T-helper 2 cell treated with Interferon-gamma antibody and Interleukin-4, amounts not matched to agents 5 μg/mL and 100 μg/mL, for 36 hours (primary cell): ENCODE measurements at places on chromosomes 12 and 14.
A peak's percentile ranks its signal among the peaks of the same experiment; 100 is the strongest.

- DNase-seq: no peak
Observed at GRCh38 chr12:14689996-14690395, 6.4 kb downstream of the GUCY2C start.

DNA sequence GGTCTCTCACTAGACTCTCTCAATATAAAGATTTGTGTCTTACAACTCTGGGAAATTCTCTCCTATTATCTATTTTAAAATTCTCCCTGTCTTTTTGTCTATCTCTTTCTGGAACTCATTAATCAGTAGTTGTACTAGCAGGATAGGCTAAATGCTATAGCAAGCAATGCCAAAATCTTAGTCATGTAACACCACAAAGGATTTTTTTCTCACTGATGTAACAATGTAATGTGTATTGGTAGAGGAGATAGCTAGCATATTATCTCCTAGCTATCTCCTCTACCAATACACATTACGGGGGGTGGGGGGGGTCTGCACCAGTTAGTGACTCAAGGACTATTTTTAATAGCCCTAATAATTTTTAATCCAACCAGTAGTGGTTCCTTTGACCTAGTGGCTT is 225.4 kb downstream of the KLHL28 start:
- no peak for DNase-seq

GRCh38 chr14:68719634-68720384 is 73.1 kb downstream of the ZFP36L1 start:
- peak; percentile 26 for DNase-seq

- DNase-seq: no peak
Observed at GRCh38 chr12:95100264-95101190, 27.1 kb upstream of the NR2C1 start.

DNA sequence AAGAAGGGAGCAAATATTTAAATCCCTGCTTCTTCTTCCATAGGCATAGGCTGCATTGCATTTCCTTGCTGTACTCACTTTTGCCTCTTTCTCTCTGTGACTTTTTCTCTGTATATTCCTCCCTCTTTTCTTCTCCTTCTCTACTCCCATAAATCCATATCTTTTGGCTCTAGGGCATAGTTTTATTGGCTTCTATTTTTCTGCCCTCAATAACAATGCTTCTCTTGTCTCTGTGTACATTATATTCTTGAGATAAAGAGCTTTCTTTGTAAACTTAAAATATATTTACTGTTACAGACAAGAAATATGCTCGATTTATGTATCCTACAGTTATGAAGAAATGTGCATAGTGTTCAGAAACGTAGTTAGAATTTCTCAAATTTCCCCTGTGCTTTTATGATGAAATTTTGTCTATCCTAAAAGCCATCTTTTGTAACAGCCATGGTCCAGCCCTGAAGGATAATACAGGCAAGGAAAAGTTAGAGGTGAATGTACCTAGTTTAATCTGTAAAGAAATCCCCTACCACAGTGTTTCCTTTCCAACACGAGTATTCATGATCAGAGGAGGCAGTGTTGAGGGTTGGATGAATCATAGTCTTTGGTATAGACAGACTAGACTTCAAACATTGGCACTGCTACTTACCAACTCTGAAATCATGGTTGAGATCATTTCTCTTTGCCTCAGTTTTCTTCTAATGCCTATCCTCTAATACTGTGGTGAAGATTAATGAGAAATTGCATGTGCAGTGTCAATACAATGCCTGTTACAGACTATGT is 173.3 kb upstream of the FAR2 start:
- DNase-seq: no peak

- DNase-seq: no peak
Observed at GRCh38 chr12:73308747-73309146, 1036.6 kb downstream of the TRHDE start.

GRCh38 chr12:72179841-72180240 is 92.3 kb upstream of the TRHDE start:
- no peak for DNase-seq

- DNase-seq: no peak
Observed at GRCh38 chr12:13537623-13538022, 341.1 kb downstream of the EMP1 start.

DNA sequence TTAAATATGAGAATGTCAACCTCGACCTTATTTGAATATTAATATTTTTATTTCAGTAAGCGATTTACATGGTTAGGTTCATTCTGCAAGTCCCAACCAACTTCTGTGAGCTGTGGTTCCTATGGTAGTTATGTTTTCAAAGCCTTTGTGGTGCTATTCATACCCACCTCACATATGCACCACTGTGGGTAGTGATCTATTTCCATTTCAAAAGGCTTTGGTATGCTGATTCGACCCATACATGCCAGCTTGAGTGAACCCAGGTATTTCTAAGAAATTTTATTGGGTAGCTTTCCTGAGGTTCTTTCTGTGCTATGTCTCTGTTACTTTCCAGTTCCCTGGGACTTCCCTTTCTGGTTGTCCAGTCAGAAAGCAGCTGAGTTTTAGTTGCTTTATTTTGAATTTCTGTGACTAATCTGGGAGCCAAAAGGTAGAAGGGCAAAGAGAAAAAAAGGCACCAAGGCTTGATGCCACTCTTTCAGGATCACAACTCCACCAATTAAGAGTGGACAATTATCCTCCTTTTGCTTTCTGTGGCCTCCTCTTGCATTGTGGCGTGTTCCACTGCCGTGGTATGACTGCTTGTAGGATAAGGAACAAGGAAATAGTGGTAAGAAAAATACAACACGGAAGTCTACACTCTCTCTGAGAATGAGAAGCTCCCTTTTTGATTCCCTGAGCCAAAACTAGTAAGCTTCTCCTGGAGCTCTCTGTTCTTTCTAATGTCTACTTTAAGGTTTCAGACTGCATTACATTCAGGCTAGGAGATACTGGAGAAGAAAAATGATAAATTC is 729.1 kb downstream of the NOVA1 start:
- DNase-seq: no peak

DNA sequence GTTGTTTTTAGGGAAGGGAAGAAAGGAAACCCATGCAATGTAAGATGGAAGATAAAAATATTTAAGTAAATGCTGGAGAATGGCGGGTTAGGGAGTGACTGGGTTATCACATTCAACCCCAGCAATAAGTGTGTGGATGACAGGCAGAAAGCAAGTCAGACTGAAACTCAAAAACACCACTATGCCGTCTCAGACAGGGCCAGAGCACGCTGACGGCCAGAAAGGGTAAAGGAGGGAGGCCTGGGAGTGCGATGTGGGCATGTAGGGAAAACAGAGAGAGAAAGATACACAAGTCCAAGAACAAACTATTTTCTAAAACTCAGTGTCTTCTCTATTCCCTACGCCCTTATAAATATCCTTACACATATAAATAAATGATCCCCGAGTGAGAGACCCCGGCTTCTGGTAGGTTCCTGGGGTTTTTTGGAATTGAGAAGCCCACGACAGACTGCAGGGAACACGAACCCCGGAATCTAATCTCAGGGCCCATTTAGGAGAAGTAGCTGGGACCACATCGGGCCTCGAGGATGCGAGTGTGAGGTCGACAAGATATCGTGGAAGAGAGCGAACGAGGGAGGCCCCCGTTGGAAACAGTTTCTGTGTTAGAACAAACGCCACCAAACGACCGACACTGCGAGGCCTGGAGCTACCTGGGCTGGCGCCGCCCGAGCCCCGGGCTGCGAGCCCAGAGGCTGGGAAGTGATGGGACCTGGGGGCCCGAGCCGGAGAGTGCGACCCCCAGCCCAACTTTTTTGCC is 735 bp upstream of the OTX2 start:
- DNase-seq: no peak

GRCh38 chr14:68580671-68581070 is 212.2 kb downstream of the ZFP36L1 start:
- no peak for DNase-seq

GRCh38 chr12:54038871-54039414 is 6.1 kb downstream of the HOXC5 start:
- DNase-seq: no peak

GRCh38 chr12:77590306-77590705 is 240.4 kb upstream of the NAV3 start:
- no peak for DNase-seq

DNA sequence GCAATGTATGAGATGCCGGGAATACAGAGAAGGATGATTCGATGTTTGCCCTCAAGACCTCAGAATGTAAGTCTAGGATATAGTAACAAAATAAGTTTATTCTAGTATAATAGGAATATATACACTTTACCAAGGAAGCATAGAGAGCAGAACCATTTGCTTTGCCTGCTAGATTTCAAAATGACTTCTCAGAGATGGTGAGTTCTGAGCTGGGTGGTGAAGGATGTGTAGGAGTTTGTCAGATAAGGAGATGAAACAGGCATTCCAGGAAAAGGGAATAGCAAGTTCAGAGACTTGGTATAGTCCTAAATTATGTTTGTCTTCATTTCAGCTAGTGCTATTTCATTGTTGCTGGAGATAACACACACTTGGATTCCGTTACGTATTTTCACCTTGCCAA is 655.9 kb downstream of the DIO2 start:
- DNase-seq: no peak

- no peak for DNase-seq
Observed at GRCh38 chr14:95486875-95487668, 29.4 kb downstream of the SYNE3 start.

GRCh38 chr12:116700066-116700465 is 37.8 kb downstream of the SPRING1 start:
- DNase-seq: no peak

GRCh38 chr14:31360919-31361662 is 59.3 kb downstream of the HEATR5A start:
- DNase-seq: no peak

- DNase-seq: no peak
Observed at GRCh38 chr12:118488034-118488433, 111.7 kb downstream of the SUDS3 start.

GRCh38 chr12:15092826-15093225 is 120.0 kb downstream of the PDE6H start:
- DNase-seq: no peak

- peak; percentile 49 for DNase-seq
Observed at GRCh38 chr14:105474483-105475268, at the start of gene CRIP2. TSS of gene CRIP2 (plus strand) at chr14:105474821. CDS start at chr14:105474863, 42 bp downstream.

- DNase-seq: no peak
Observed at GRCh38 chr12:20305470-20305869, 62.9 kb upstream of the PDE3A start.

DNA sequence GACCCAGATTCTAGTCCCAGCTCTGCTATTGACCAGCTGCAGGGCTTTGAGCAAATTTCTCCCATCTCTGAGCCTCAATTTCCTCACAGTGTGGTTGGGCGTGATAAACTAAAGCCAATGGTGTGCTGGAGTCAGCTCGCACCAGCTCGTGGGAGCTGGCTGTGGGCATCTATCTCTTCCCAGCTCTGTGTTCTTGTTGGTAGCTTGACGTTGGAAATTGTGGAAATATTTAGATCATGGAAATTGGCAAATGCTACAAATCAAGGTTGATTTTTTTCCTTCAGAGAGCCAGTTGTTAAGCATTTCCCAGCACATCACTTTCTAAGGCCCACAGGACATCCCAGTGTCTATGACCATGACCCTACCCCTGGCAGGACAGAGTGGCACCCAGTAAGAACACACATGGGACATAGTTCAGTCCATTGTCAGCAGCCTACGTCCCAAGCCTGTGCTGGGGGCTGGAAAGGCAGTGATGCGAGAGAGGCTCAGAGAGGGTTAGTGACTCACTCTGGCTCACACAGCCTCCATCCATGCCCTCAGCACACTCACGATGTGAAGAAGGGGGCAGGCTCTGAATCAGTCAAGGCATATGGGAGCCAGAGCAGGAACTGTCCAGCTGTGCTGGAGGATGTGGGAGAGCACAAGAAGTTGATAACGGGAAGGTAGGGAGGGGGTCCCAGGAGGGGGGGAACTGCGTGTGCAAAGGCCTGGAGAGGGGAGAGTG is 77.6 kb downstream of the LGMN start:
- no peak for DNase-seq

DNA sequence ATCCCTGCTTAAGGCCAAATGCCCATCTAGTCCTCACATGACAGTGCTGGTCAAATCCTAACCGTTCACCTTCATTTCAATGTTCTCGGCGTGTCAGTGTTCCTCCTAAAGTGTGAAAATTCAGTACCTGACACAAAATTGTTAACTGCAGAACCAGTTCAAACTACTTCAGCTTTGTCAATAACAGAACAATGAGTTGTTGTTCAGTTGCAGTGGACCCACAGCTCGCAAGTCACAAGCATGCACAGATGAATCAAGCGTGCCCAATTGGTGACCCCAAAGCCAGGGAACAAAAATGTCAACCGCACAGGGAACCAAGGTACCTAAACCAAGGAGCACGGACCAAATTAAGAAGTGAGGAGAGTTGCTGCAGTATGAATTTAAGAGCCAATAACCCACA is 23.2 kb downstream of the NRDE2 start:
- DNase-seq: no peak

GRCh38 chr12:119195256-119195655 is 16.5 kb downstream of the HSPB8 start:
- no peak for DNase-seq

- DNase-seq: no peak
Observed at GRCh38 chr12:128682548-128683275, 141.0 kb downstream of the SLC15A4 start.

- DNase-seq: no peak
Observed at GRCh38 chr12:15613981-15614380, 175.2 kb downstream of the EPS8 start.

- DNase-seq: no peak
Observed at GRCh38 chr12:13208533-13209435, 12.3 kb downstream of the EMP1 start.

GRCh38 chr12:541676-542324 is 82.1 kb downstream of the B4GALNT3 start:
- DNase-seq: no peak

DNA sequence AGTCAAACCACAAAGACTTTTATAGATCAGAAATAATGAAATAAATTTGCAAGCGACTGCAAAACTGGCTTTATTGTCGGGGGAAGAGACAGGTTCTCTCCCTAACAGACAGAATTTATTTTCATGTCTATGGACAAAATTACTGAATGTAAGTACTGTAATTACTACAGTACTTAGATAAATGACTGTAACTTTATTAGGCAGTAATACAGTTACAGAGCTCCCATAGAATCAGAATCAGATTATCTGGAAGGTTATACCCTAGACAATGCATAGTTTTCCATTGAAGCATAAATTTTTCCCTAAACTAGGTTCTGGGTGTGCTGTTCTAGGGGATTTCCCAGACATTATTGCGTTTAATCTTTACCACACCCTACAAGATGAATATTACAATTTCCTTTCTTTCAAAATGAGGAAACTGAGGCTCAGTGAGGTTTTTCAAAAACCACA is 114.2 kb downstream of the C12orf75 start:
- no peak for DNase-seq
